ENCODE measurements at places on chromosomes 13 and 19. TPM values are rescaled to one million over a fixed set of nuclear protein-coding genes. Genes with fewer than 3 reads are reported as not detected.

GRCh38 chr19:33419788-33420130 lies 46.2 kb downstream of the CEBPG start:
- no peak for DNase-seq

GRCh38 chr19:21141787-21142464 lies at the start of gene ZNF431:
Gene ZNF431, plus strand, starts transcription at chr19:21142040. Its CDS starts 144 bp downstream, at chr19:21142184.
- peak; percentile 93 for DNase-seq

DNA sequence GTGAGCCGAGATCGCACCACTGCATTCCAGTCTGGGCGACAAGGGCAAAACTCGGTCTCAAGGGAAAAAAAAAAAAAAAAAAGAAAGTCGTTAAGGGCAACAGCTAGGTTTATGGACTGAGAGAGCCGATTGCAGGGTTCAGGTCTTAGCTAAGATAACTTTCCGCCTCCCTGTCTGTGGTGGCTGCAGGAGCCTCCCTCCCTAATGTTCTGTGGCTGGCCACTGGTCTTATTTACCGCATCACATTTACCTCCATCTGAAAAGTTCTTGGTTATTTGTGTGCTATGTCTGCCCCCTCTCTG lies 722 bp upstream of the CRTC1 start:
- no peak for DNase-seq

GRCh38 chr13:98480915-98481877 lies 95.7 kb downstream of the STK24 start:
- peak; percentile 43 for DNase-seq

The RXFP2 gene
- total RNA-seq = not detected

DNA sequence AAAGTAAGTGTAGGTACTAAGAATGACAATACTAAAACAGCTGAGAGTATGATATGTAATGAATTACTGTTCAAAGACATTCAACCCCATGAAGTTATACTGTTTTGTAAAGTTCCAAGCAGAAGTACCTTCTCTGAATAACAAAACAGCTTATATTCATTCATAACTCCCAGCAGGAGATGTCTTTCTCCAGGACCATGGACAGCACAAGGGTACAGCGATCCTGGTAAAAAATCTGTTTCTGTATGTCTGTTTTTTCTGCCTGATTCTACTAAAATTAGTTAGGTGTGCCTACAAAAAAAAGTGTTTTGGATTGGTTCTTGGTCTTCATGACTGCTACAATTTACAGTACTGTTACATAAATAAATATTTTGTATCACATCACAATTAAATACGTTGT lies 172.5 kb upstream of the SLITRK5 start:
- DNase-seq = peak; percentile 35

- no peak for DNase-seq
Observed at GRCh38 chr13:19962894-19963293, 4.4 kb downstream of the ZMYM2 start.

The SPRED3 gene
- 1.5 TPM for total RNA-seq

The PEAK3 gene
- total RNA-seq = not detected

GRCh38 chr13:64716936-64717335 lies 2513.2 kb downstream of the PCDH9 start:
- DNase-seq = no peak

The DBP gene
- total RNA-seq = 17.2 TPM

The CGB5 gene
- not detected for total RNA-seq

The ZNF793 gene
- 5.9 TPM for total RNA-seq

DNA sequence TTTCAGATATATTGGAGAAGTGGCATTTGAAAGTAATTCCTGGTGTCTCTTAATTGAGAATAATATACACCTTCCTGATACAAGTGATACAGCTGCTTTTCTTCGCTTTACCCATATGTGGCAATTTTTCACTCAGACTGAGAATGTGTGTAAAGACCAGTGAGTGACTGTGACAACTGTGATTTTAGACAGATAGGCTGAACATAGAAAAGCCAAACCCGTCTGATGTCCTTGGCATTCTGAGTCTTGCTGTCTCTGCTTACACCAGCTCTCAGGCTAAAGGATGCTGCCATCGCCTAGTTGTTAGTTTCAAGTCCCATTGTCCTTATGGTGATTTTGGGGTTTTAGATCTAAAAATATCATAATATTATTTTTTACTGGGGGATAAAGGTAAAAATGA lies 492.6 kb downstream of the RFC3 start:
- no peak for DNase-seq

The NKPD1 gene
- 0.26 TPM for total RNA-seq

- no peak for DNase-seq
Observed at GRCh38 chr19:38072776-38073750, 151.0 kb downstream of the DPF1 start.

DNA sequence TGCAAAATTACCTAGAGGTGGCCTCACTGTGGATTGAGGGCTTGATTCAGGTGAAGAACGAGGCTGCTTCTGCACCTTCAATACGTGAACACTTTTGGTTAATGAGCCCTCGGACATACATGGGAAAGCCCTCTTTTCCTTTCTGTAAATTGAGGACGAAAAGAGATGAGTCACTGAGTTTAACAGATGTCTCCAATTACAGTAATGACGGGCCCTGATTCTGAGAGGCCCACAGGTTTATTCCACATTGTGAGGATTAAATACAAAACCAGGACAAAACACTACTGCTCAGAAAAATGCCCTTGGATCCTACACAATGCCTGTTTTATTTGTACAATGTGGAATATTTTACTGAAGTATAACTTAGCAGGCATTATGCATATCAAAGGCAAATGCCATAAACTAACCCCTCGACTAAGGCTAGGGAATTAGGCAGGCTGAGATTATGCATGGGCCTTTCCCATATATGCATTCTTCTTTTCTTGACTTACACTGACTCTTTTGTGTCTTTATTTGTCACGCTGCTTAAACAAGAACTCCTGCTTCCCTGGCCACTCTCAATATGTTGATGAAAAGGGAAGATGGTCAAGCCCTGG lies 819.9 kb downstream of the OLFM4 start:
- no peak for DNase-seq

GRCh38 chr19:14412996-14413692 lies 6.0 kb downstream of the DDX39A start:
- no peak for DNase-seq

GRCh38 chr19:13099073-13099999 lies 3.3 kb downstream of the LYL1 start:
- no peak for DNase-seq

GRCh38 chr13:111267205-111267604 lies 53.2 kb upstream of the TEX29 start:
- DNase-seq = no peak

DNA sequence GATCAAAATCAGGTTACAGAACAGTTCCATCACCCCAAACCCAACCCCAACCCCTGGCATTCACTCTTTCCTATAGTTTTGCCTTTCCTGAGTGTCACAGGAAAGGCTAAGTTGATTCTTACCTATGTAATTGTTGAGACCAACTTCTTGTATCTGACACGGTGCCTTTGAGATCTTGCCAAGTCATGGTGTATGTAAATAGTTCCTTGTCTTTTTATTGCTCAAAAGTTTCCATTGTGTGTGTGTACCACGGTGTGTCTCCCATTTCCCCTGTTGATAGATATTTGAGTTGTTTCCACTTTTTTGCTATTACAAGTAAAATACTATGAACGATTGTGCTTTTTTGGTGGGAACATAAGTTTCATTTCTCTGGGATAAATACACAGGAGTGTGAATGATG lies 3.3 kb upstream of the IGFL2 start:
- no peak for DNase-seq

DNA sequence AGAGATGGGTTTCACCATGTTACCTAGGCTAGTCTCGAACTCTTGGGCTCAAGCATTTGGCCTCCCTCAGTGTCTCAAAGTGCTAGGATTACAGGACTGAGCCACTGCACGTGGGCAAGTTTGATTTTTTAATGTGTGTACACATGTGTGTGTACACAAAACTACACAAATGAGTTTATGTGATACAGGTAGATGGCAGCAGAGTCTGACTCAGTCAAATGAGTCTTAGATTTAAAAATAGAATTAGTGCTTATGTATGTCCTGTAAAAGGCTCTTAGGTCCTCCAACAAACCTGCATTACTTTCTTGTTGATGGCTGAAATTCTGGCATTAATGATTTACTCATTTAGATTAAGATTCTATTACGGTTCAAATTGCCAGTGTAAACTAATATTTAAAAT lies 293.7 kb downstream of the PCDH17 start:
- DNase-seq = peak; percentile 18

The NLRP4 gene
- total RNA-seq = not detected

GRCh38 chr13:114151031-114151430 lies 18.6 kb upstream of the RASA3 start:
- DNase-seq = no peak

DNA sequence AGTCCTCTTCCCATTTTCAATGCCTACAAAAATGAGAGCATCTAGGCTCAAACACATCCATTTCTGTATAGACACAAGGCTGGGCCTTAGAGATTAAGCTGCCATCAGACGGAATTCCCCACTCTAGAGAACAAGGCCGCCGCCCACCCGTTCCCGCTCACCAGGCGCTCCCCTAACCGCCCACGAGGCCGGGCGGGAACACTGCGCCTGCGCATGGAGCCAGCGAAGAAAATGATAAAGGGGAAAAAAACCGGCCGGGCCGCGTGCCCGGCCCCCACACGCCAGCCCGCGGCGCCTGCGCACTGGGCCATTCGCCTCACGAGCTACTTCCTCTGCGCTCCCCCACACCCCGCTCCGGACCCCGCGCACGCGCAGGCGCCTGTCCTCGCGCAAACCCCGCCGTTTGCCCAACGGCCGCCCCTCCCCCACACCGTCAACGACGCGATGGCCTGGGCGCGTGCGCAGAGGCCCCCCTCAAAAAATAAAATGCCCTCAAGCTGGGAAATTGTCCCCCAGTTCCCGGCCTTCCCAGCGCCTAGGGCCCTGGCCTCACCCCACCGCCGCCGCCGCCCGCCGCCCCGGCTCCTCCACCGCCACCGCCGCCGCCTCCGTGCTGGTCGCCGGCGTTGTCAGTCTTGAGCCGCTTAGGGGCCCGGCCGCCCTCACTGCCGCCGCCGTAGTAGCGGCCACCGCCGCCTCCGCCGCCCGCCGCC lies 483 bp downstream of the HNRNPL start:
- peak; percentile 86 for DNase-seq

- DNase-seq = no peak
Observed at GRCh38 chr13:75530549-75530961, 7.1 kb downstream of the COMMD6 start.

- no peak for DNase-seq
Observed at GRCh38 chr19:51822946-51823345, 28.0 kb downstream of the FPR3 start.

- DNase-seq = no peak
Observed at GRCh38 chr13:95697052-95697680, 20.2 kb downstream of the DNAJC3 start.

GRCh38 chr13:46551410-46552302 lies 1.3 kb upstream of the LRCH1 start:
- DNase-seq = peak; percentile 79

- no peak for DNase-seq
Observed at GRCh38 chr13:112837371-112838037, 131.5 kb upstream of the MCF2L start.

The CPAMD8 gene
- total RNA-seq = 0.51 TPM

The MYO16 gene
- total RNA-seq = under 0.01 TPM

- no peak for DNase-seq
Observed at GRCh38 chr19:38055655-38056521, 148.9 kb downstream of the SIPA1L3 start.

DNA sequence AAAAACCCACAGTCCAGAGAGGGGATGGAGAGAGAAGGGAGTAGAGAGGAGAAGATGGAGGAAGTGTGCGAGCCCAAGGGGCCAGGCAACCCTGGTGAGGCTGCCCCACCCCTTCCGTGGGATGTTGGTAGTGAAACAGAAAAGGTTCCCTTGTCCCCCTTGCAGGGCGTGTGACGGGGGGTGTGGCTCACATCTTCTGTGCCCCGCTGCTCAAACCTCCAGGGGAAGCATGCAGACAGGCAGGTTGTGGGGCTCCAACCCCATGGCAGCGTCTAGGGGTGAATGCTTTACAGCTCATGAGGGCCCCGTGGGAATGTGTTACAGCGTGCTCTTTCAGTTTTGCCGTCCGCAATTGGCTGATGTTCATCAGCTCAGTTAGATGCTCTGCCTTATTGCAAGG lies 14.7 kb upstream of the EVI5L start:
- no peak for DNase-seq

GRCh38 chr13:83620530-83621220 lies 261.6 kb downstream of the SLITRK1 start:
- peak; percentile 56 for DNase-seq

DNA sequence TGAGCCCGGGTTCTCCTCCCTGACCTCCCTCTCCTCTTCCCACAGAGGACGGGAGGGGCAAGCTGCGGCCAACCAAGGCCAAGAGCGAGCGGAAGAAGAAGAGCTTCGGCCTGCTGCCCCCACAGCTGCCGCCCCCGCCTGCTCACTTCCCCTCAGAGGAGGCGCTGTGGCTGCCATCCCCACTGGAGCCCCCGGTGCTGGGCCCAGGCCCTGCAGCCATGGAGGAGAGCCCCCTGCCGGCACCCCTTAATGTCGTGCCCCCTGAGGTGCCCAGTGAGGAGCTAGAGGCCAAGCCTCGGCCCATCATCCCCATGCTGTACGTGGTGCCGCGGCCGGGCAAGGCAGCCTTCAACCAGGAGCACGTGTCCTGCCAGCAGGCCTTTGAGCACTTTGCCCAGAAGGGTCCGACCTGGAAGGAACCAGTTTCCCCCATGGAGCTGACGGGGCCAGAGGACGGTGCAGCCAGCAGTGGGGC lies 162.2 kb downstream of the KDM4B start:
- no peak for DNase-seq

DNA sequence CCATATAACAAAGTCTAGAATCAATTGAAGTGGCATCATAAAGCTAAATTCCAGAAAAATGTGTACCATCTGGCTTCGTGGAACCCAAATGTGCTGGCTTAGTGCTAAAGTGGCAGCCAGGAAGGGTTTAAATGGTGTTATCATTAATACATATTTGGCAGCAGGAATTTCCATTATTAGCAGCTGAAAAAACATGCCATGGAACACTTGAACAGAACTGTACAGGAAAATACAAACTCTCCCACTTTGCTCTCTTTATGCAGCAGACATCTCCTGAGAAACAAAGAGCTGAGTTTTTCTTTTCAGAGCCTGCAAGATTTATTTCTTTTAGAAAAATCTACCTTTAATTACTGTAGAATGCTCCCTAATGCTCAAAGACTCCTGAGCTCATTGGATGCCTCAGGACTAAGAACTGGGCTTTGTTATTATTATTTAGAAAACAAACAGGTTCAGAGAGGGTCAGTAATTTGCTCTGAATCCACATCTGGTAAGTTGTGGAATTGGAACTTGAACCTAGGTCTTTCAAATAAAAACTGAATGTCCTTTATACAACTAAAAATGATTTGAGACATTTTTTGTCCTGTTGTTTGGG lies 179.0 kb downstream of the LACC1 start:
- DNase-seq = peak; percentile 17
